ENCODE measurements at places on chromosomes 4 and X.

DNA sequence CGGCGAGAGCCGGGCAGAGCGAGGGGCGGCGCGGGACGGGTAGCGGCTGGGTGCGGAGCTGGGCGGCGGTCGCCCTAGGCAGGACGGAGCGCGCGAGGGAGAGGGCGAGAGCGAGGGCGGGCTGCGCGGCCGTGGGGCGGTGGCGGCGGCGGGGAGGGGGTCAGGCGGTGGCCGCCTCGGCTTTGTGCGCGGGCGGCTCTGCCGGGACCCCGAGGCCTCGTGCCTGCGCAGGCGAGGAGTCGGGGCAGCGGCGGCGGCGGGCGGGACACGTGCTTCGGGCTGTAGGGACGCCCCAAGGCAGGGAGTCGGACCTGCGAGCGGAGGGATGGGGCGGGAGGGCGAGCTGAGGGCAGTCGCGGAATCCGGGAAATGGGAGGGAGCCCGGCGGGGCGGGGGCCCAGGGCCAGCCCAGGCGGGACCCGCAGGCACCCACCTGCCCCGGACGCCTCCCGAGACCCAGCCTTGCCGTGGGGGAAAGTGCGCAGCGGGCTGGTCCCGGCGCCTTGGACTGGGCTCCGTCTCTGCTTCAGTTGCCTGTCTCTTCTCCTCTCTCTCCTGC, 465 bp downstream of the BMPR1B start:
- no peak for DNase-seq

- no peak for DNase-seq
These were observed 158.3 kb downstream of the DMD start for GRCh38 chrX:33053001-33053400.

GRCh38 chr4:145183023-145183422, 2.6 kb upstream of the OTUD4 start:
- DNase-seq, result no peak

- no peak for DNase-seq
These were observed 30.1 kb downstream of the ZRSR2 start for GRCh38 chrX:15820106-15821073.

GRCh38 chr4:152307669-152308068, 228.2 kb downstream of the FBXW7 start:
- DNase-seq, result no peak

DNA sequence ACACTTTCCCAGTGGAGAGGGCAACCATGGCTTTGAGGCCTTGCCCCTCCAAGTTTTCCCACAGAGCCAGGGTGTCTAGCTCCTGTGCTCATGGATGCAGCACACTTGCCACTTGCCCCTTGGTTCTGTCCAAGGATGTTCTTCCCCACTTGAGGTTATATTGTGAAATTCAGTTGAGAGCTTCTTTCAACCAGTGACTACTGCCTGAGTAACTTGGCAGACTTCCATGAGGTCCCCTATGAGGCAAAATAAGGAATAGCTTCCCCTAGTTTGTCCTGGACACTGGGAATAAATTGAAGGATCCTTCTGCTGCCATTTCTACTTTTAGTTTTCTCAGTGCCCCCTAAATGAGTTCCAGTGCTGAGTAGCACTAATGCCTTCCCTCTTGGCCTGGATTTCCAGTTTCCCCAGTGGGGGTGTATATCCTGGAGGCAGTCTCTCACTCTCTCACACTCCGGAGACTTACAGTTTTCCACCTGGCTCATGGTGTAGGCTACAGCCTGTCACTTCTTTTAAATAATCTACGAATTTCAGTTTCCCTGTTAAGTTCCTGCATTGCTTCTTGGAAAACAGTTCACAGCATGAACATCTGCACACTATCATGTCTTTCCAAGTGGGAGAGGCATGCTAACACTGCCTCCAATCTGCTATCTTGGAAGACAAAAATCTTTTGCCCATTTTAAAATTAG, 36.4 kb upstream of the ADH4 start:
- no peak for DNase-seq

GRCh38 chr4:26343038-26343398, 22.2 kb downstream of the RBPJ start:
- DNase-seq, result no peak

GRCh38 chr4:23060776-23061175, 368.0 kb downstream of the GBA3 start:
- DNase-seq, result no peak

GRCh38 chrX:10168226-10168625, 11.5 kb downstream of the CLCN4 start:
- no peak for DNase-seq

DNA sequence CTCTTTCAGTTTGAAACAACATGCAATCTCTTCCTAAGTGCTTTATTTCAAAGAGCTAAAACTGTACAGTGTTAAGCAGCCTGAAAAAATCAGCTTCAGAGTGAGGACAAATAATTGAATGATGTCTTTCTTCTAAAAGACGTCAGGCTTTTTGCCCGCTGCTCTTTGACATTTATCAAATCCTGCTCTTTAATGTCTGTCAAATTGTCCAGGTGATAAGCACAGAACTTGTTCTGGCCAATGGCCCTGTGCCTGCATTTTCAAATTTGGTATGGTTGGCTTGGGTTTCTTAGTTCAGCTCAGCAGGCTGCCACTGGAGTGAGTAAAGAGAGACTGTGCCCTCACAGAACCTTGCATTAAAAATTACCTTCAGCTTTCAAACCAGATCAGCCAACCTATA, 712.9 kb upstream of the LCORL start:
- DNase-seq, result no peak

DNA sequence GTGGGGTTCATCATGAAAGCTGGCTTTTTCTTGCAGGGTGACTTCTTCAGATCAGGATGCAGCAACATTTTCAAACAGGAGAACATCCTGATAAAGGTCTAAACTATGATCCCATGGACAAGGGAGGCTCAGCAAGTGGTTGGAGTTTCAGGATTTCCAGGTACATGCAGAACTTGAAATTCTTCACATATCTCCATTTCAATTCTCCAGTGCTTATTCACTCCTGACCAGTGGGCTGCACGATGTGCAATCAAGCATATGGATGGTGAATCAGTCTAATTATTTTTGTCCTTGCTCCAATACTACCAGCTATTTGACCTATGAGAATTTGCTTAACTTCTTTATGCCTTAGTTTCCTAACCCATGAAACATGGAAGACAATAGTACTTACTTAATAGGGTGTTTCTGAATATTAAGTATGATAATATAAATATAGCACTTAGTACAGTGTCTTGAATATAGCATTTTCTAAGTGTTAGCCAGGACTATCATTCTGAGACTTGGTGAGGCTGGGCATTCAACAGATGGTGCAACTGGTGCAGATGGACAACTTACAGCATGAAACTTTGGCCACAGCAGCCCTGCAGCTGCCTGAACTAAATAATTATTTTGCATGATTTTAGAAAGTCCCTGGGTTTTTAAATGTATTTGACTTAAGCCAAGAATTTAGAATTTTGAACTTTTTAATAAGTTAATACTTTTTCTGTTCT, 92.4 kb downstream of the HPGD start:
- DNase-seq, result no peak

DNA sequence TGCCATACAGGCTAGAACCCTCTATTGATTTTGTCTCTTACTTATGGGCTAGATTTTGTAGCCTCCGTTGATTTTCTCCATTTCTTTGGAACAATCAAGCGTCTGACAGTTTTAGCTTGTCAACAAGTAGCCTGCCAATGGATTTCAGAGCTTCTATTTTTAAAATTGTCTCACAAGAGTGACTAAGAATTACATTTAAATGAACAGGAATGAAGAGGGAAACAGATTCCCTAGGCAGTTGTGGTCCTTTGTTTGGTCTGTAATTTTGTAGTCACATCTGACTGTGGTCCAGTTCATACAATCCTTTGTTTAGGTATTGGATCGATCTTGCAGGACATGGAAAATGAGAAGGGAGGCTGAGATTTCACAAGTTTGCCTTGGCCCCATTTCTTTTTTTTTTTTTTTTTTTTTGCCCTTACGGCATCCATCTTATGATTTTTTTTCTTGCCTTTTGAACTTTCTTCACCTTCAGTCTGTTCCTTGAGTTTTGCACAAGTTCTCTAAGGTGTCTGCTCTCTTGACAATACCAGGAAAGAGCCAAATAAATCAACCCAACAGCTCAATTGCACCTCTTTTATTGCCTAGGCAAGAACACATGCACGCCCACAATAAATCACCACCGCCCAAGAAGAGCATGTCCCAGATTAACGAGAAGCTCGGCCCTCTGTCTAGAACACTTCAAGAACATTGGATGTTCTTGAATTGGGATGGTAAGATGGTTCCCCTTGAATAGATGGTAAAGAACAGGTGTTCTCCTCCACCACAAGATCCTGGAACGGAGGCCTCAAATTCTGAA, 86.5 kb upstream of the EGFL6 start:
- no peak for DNase-seq

DNA sequence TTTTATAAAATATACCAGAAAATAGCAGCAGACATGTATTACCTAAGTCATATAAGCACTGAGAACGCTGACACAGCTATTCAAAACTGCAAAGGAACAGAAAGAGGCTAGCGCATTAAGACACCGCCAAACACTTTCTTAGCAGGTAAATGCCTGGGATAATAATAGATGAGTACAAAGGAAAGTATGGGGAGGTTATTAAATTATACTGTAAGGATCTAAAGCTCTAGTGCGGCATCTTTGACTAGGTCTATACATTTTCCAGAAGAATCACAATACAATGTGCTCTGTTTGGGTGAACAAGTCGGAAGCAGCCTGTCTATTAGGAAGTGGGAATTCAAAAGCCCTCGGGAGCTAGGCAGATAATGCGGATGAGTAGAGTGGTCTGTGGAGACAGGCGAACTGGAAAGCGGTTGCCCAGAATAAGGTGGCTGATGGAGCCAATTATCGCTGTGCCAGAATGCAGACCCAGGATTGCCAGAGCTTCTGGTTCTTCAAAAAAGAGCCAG, 443.6 kb upstream of the TENM3 start:
- DNase-seq, result no peak

GRCh38 chr4:108024085-108024877, 34.6 kb downstream of the HADH start:
- no peak for DNase-seq
